A549 treated with CORT108297 at 1 μM for 4 hours (cell line): ENCODE measurements at places on chromosomes 12 and 14. TPM values are rescaled to one million over a fixed set of nuclear protein-coding genes. Genes with fewer than 3 reads are reported as not detected.

The ZFC3H1 gene
- 11.9 to 17.4 TPM (median 15.3 TPM) in 5 replicates for total RNA-seq

The KCNK13 gene
- total RNA-seq, result 0.03 to 0.17 TPM (median 0.14 TPM) in 5 replicates

The RPL10L gene
- not detected in 5 replicates for total RNA-seq

The TMPRSS12 gene
- total RNA-seq, result not detected in 5 replicates

The KSR2 gene
- 0.48 to 0.53 TPM (median 0.50 TPM) in 5 replicates for total RNA-seq

The ZDHHC22 gene
- 0.20 to 0.46 TPM (median 0.34 TPM) in 5 replicates for total RNA-seq
